Astrocyte of the spinal cord (primary cell): ENCODE measurements at places on chromosomes 4 and X.

GRCh38 chr4:139018971-139019758 lies 3.6 kb downstream of the NOCT start:
- DNase-seq: peak; percentile 44

DNA sequence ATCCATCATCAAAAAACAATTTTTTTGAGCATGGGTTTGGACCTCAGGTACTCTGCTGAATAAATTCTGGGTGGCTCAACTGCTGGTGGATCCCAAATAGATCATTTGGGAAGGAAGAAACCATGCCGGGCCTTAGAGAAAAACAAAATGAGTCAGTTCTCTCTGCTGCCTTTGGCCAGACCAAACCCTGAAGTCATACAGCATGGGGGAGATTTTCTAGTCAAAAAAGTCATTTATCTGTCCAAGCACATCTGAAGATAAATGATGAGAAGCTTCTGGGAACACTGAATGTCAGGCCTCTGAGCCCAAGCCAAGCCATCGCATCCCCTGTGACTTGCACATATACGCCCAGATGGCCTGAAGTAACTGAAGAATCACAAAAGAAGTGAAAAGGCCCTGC lies 261.4 kb downstream of the DHX15 start:
- peak; percentile 19 for DNase-seq

- DNase-seq: peak; percentile 2
Observed at GRCh38 chr4:150070464-150071170, 7.6 kb upstream of the DCLK2 start.

DNA sequence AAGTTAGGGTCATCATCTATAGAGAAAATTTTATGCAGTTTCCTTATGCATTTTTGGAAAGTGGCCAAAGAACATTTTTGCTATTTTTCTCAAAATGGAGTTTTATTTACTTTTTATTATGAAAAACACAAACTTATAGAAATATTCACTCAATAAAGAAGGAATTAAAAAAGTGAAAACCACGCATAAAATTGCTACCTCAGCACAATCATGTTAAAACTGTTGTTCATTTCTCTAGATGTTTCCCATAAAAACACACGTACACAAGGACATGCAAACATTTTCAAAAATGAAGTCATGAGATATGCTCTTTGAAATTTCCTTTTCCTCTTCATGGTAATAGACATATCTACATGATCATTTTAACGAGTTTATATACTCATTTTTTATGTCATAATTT lies 536.8 kb upstream of the MAGEB18 start:
- DNase-seq: no peak

DNA sequence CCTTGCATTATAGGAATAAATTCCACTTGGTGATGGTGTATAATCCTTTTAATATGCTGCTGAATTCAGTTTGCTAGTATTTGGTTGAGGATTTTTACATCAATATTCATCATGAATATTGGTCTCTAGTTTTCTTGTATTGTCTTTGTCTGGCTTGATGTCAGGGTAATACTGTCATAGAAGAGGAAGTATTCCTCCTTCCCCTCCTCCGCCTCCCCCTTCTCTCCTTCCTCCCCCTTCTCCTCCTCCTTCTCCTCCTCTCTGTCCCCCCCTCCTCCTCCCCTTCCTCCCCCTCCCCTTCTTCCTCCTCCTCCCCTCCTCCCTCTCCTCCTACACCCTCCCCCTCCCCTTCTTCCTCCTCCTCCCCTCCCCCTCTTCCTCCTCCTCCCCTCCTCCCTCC lies 65.8 kb downstream of the RGS12 start:
- no peak for DNase-seq

- DNase-seq: no peak
Observed at GRCh38 chr4:37524267-37524666, 161.9 kb downstream of the RELL1 start.

DNA sequence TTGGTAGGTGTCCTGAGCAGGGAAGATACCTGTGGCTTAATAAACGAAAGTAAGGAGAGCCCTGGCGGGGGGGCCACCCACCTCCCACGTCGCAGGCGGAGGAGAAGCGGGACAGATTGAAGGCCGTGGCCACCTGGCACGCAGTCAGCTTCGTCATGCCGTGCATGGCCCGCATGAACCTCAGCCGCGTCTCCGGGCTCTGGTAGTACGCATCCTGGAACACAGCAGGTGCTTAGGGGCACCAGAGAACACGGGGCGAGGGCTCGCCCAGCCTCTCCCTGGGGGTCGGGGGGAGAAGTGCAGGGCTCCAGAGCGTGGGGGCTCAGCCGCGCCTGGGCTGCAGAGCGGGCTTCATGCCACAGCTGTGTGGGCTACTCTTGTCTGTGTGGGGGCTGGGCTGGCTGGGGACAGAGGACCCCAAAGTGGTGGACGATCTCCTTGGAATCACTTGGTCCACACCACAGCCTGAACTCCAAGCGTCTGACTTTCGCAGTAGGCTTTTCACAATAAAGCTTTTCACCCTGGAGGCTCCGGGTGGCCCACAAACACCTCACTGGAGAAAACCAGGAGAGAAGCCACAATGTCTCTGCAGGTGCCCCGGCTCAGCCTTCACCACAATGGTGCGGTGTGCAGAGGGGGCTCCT lies 27.1 kb upstream of the SLC25A6 start:
- DNase-seq: no peak

DNA sequence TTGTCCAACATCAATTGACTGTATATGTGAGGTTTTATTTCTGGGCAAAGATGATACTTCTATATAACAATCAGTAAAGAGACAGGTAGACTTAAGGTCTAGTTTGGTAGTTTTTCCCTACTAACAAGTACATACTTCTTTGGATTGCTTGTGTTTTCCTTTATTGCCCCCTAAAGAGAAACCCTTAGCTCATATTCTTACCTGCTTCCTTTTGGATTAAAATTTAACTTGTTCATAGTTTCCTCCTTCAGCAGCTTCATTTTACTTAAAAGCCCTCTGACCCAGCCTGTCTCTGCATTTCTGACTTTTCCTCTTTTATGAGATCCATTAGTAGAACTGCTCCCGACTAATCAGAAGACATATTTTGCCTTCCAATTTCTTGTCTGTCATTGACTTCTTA lies 75.7 kb upstream of the GPC4 start:
- DNase-seq: no peak

- no peak for DNase-seq
Observed at GRCh38 chr4:123246085-123246484, 150.5 kb upstream of the SPRY1 start.

- no peak for DNase-seq
Observed at GRCh38 chr4:102089850-102090621, 255.2 kb downstream of the SLC39A8 start.

DNA sequence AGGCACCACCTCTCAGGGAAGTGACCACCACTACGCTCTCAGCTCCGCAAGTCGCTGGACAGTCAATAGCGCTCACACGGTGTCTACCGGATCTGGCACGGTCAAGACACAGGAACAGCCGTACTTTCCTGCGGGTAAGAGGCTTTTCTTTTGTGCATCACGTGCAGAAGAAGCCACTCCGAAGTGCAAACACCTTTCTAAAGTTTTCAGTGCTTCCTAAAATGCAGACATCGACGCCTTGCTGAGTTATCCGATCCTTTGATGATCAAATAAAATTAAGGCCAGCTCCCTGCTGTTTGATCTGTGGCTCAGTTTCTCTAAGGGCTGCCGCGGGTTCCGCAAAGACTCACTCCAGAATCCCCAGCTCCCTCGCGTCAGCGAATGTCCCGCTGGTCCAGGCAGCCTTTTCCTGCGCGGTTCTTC lies 71.8 kb downstream of the FBXO8 start:
- no peak for DNase-seq

GRCh38 chr4:183517781-183518180 lies 12.9 kb downstream of the ING2 start:
- no peak for DNase-seq

DNA sequence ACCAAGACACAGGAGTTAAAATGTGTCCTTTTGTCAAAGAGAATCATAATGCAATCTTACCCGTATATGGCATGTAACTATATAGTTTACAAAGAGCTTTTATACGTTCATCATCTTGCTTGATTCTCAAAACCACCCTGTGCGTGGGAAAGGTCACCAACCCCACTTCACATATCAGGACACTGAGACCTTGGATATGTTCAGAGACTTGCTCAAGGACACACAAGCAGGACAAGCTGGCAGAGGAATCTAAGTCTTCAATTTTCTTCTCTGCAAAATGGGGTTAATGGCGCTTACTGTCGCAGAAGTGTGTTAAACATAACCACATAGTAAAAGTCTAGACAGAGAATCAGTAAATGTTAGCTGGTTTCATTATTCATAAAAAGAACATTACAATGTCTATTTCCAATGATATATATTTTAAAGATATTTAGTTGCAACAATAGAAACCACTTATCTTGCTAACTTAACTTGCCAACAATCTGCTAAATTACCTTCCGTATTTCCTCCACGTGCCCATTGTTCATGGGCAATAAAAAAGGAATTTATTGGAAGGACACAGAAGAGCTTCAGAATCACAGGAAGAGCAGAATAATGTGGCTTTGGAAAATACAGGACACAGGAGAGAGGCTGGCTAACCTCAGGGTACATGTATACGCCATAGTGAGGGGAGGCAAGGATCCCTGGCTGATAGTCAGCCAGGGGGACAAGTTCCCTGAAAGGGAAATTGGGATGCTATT lies 64.6 kb upstream of the TAPT1 start:
- no peak for DNase-seq

DNA sequence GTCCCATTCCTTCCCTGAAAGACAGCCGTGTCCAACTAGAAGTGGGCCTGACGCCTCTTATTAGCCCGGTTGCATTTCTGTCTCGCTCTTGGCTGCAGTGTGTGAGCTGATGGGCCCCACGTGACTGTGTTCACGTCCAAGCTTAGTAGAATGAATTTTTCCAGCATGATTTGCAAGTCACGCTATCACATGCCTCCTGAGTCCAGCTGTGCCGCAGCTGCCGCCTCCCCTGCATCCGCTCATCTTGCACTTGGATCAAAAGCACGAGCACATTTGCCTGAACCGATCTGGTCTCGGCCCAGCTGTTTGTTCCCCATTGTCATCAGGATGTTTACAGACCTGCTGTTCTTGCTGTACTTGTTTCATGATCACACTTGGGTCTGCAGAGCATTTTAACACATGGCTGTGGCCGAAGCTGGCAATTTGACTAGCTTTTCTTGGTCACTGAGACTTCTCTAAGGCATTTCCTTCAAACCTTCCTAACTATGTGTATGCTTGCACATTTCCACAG lies 126.5 kb downstream of the KIT start:
- peak; percentile 71 for DNase-seq

- DNase-seq: peak; percentile 20
Observed at GRCh38 chr4:99811850-99812249, 4.8 kb upstream of the DAPP1 start.

DNA sequence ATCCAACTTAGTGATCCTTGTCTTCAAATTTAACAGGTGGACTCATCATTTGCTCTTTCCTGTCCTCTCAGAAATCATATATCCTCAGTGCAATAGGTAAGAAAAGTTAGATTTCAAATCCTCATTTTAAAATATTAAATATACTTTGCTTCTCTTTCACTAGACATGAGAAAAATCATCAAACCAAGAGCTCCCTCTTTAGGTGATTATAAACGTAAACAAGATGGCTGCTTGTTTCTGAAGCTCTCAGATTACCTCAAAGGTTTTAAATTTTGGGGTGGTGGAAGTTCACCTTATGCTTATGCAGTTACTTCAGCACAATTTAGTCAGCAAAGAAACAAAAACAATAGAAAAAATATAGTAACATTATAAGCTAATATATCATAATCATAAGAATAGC lies 27.3 kb downstream of the CSN3 start:
- DNase-seq: no peak
